Stimulated activated CD8-positive, alpha-beta memory T cell treated with anti-CD3 and anti-CD28 coated beads, Interleukin-12 subunit alpha, Interleukin-12 subunit beta, amount 100 ng/mL, for 4 hours (primary cell): ENCODE measurements at places on chromosomes 4 and X.

- peak; percentile 34 for DNase-seq
These were observed at the start of gene NAP1L3 for GRCh38 chrX:93673056-93673868. Gene NAP1L3, minus strand, starts transcription at chrX:93673578. Its CDS starts 274 bp downstream, at chrX:93673304.

DNA sequence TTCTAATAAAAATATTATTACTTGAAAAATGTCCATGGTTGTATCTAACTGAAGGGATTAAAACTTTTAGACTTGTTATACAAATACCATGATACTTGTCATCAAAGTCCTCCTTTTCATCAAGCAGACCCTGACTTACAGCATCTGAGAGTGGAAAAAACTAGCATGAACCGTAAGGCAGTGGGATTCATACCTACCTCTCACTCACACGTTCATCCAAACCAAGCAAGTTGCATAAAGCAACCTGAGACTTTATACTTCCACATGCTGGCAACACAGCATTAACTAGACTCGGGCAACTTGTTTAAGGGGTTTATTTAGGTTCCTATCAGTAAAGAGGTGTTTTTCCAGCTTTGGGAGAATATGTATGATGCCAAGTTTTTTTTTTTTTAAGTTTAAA is 22.6 kb upstream of the TLR7 start:
- DNase-seq: no peak

GRCh38 chr4:65386927-65387326 is 283.4 kb downstream of the EPHA5 start:
- no peak for DNase-seq

- DNase-seq: no peak
These were observed 274.7 kb upstream of the FGF13 start for GRCh38 chrX:138986235-138986634.

- no peak for DNase-seq
These were observed 9.3 kb downstream of the PTPN13 start for GRCh38 chr4:86603311-86603885.

GRCh38 chr4:77095101-77095821 is 19.5 kb upstream of the CCNI start:
- DNase-seq: peak; percentile 37

DNA sequence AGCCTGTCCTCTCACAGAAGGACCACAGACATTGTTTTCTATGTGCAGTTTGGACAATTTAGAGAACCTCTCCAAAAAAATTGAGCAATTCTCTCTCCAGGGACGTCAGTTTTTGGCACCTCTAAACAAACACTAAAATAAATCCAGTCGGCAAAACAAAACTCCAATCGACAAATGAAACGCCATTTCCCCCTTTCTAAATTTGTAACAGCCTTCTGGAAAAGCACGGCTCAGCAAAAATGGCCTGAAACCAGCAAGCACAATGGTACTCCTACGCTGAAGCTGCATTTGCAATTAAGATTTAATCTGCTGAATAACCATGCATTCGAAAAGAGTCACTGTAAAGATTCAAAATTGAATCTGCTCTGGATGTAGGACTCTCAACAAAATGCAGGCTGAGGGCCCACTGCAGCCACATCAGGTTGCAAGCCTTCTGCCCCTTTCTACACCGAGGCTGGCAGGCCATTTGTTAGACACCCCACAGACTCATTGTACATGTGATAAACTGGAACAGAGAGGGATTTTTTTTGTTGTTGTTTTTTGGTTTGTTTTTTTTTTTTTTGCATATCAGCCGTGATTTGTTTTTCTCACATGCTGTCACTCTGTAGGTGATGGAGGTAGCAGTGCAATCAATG is 79.9 kb upstream of the MAP3K15 start:
- DNase-seq: no peak

GRCh38 chrX:83008415-83008814 is 499.7 kb upstream of the POU3F4 start:
- DNase-seq: no peak

DNA sequence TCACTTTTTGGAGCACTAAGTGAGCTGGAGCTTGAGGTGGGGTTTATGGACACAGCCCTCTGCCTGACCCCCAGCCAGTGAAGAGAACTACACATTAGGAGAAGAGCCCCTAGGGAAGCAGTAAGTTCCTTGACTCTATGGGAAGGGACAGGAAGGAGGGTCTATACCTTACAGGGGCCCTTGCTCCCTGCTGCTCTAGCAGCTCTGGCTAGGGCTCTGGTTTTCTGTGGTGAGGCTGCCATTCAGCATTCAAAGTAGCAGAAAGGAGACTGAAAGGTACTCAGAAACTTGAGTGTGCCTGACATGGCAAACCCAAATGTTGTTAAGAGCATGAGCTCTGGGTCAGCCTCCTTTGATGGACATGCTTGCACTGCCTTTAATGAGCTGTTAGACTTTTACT is 144.0 kb upstream of the KIT start:
- DNase-seq: no peak
